Mesothelial cell of epicardium (in vitro differentiated cells): ENCODE measurements at places on chromosomes 7 and 10. TPM values are rescaled to one million over a fixed set of nuclear protein-coding genes. Genes with fewer than 3 reads are reported as not detected.

DNA sequence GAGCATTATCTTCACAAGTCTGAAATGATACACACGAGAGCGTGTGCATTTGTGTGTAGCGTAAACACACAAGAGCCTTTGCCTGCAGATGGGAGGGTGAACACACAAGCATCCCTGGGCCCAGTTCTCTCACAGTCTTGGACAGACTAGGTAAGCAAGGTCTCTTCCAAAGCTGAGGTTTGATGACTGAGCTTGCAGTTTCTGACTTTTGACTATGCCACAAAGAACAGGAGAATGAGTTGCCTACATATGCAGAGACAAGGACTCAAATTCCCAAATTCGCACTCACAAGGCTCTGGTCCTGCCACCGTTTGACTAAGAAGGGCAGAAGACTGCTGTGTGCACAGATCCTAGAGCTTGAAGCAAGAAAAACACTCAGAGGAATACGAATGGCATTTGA lies 55.8 kb downstream of the FAM53B start:
- no peak for DNase-seq
- H3K27ac ChIP-seq = no peak overlapping the region
- no peak overlapping the region for H3K4me3 ChIP-seq

The TAC1 gene
- 0.36 to 0.63 TPM in 2 of 3 replicates, not detected in the other for total RNA-seq

The FKBP9 gene
- 186 to 208 TPM (median 186 TPM) in 3 replicates for total RNA-seq

DNA sequence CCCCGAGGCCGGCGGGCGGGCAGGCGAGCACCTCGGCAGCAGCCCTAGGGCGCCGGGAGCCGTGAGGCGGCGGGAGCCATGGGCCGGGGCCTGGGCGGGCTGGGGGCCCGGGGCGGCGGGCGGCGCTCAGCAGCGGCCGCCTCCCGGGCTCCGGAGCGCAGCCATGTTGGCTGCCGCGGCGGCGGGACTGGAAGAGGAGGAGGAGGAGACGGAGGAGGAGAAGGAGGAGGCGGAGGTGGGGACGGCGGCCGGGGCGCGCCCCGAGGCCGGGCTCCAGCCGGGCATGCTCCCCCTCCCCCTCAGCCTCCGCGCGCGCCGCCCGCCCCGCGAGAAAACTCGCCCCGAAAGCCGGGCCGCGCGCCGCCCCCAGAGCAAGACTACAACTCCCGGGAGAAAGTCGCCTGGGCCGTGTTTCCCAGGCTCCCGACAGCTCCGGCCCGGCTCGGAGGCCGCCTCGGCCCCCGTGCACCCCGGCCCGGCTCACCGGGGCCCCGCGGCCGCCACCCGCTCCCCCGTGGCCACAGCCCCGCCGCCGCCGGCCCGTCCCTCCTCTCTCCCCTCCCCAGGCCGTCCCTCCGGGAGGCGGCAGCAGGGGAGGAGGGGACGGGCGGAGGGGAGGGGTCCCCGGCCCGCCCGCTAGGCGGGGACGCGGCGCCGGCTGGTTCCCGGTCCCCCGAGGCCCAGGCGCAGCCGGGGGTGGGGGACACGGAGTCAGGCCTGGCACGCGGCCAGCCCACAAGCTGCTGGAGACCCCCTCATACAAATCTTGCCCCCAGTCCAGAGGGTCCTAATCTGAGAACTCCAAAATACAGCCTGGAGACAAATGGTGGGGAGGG lies at the start of gene DLG5:
TSS of gene DLG5 (minus strand) at position 190 of the 836 bp plus-strand sequence. CDS start 235 bp downstream, outside the sequence.
- H3K36me3 ChIP-seq = no peaks in the 10 kb centered on the region
- H3K4me1 ChIP-seq = peaks cover 18% of the 10 kb centered on the region
- H3K4me3 ChIP-seq = peak within 1 kb of the TSS; percentile 81
- DNase-seq = peak; percentile 36
- no peaks in the 10 kb centered on the region for H3K27me3 ChIP-seq
- peak within 1 kb of the TSS; percentile 85 for H3K27ac ChIP-seq

The TUBAL3 gene
- 0.11 to 0.22 TPM in 2 of 3 replicates, not detected in the other for total RNA-seq

DNA sequence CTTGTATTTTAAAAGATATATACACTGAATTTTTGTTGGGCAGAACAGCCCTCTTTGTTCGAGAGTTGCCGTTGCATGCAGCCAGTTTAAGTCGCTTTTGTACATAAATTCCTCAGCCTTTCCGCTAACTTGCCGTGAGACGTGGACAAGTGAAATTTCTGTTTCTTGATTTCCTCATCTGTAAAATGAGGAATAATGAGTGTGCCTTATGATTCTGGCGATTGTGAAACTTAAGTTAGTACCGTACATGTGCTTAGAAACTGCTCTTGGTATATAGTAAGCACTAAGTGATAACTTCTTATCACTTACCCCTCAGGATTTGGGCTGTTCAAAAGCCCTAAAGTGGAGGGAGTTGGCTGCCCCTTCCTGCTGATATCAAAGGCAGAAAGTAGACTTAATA lies 1.4 kb downstream of the CCNJ start:
- H3K4me1 ChIP-seq = peaks cover 32% of the 10 kb centered on the region
- H3K4me3 ChIP-seq = peak overlapping the region; percentile 95
- H3K27ac ChIP-seq = peak overlapping the region; percentile 96
- H3K27me3 ChIP-seq = no peaks in the 10 kb centered on the region

The ANKRD61 gene
- 0.20 to 0.29 TPM in 2 of 3 replicates, not detected in the other for total RNA-seq

DNA sequence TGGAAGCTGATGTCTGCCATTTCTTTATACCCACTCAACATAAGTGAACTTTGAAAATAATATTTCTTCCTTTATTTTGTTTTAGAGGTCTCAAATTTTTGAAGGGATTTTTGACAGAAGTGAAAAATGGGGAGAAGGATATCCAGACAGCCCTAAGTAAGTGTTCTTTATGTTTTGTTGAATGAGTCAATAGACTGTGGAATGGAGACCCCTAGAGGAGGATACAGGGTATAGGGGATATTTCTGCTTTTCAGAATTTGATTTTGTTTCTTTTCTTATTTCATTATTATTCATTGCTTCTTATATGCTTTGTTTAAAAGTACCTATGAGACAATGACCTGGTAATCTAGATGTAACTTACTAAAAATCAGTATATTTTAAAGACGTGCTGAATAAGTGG lies 34.4 kb downstream of the PLEKHA8 start:
- no peaks in the 10 kb centered on the region for H3K27me3 ChIP-seq
- H3K36me3 ChIP-seq = peaks cover 27% of the 10 kb centered on the region
- H3K4me1 ChIP-seq = peaks cover 4% of the 10 kb centered on the region
- no peak overlapping the region for H3K27ac ChIP-seq
- no peak overlapping the region for H3K4me3 ChIP-seq

DNA sequence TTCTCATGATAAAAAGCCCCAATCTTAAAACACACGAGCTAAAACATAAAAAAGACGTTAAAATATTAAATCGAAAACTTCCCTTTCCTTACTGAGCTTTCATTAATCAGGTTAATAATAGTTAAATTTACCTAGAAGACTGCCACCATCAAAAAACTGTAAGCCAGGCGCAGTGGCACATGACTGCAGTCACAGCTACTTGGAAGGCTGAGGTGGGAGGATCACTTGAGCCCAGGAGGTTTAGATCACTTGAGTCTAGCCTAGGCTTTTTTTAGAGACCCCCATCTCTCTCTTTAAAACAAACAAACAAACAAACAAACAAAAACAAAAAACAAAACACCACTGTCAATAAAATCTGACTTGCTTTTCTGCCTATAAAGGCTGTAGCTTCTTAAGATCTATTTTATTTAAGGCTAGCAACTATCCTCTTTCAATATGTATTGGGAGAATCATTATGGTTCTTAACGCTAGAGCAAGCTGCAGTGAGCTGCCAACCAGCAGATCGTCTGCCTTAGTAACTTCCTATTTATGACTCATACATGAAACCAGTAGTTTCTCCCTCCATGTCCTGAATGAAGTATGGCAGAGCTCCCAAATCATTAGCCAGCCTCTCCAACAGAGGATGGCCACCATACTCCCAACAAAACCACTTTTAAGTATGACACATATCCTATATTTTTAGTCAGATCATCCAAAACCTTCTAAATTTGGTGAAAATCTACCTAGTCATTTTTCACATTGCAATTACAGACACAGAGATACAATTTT lies 163.7 kb downstream of the SRPK2 start:
- H3K4me1 ChIP-seq = peaks cover 17% of the 10 kb centered on the region
- H3K27me3 ChIP-seq = no peaks in the 10 kb centered on the region

The PSTK gene
- 7.7 to 9.1 TPM (median 8.2 TPM) in 3 replicates for total RNA-seq

- no peaks in the 10 kb centered on the region for H3K27me3 ChIP-seq
- H3K36me3 ChIP-seq = no peaks in the 10 kb centered on the region
- no peak overlapping the region for H3K4me3 ChIP-seq
Observed at GRCh38 chr10:32326119-32326518, 20.8 kb downstream of the EPC1 start.

- no peak for DNase-seq
- H3K36me3 ChIP-seq = no peaks in the 10 kb centered on the region
- no peak overlapping the region for H3K27ac ChIP-seq
- H3K27me3 ChIP-seq = peaks cover 21% of the 10 kb centered on the region
- no peaks in the 10 kb centered on the region for H3K4me1 ChIP-seq
Observed at GRCh38 chr10:18097524-18097923, 42.7 kb upstream of the CACNB2 start.

DNA sequence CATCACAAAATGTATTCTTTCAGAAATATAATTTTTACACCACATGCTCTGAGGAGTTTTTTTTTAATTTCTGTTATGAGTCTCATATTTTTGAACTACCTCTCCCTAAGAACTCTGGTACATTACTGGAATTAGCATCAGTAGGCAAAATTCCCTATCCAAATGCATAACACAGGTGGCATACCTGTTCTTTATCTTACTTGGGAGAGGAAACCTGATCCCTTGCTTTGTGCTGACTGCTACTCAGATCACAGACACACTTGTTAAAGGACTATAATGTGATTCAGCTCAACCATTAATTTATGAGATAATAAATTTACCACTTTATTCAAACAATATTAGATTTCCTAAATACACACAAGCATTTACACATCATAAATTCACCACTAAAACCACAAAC lies 617.2 kb downstream of the GRM8 start:
- no peak overlapping the region for H3K27ac ChIP-seq
- H3K4me3 ChIP-seq = no peak overlapping the region
- no peak for DNase-seq
- no peaks in the 10 kb centered on the region for H3K36me3 ChIP-seq
- H3K4me1 ChIP-seq = no peaks in the 10 kb centered on the region
- peaks cover 2% of the 10 kb centered on the region for H3K27me3 ChIP-seq

GRCh38 chr10:38070501-38070900 lies 23.6 kb upstream of the ZNF37A start:
- no peaks in the 10 kb centered on the region for H3K27me3 ChIP-seq
- peaks cover 3% of the 10 kb centered on the region for H3K36me3 ChIP-seq
- H3K27ac ChIP-seq = no peak overlapping the region
- no peak overlapping the region for H3K4me3 ChIP-seq
- no peaks in the 10 kb centered on the region for H3K4me1 ChIP-seq
- no peak for DNase-seq

The RNF32 gene
- total RNA-seq = 0.59 to 1.5 TPM (median 1.4 TPM) in 3 replicates

The SLC18A3 gene
- total RNA-seq = 0.18 to 0.34 TPM (median 0.18 TPM) in 3 replicates

DNA sequence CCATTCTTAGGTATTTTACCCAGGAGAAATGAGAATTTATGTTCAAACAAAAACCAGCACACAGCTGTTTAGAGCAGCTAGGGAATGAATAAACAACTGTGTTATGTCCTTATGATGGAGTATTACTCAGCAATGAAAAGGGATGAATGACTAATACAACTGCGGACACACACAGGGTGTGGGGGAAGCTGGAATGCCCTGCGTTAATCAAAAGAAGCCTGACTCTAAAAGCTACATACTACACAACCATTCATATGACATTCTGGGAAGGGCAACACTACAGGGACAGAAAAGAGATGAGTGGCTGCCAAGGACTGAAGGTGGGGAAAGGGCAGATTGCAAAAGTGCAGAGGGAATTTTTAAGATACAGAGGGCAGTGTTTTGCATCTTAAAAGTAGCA lies 64.0 kb downstream of the DLG5 start:
- peaks cover 37% of the 10 kb centered on the region for H3K4me1 ChIP-seq
- no peaks in the 10 kb centered on the region for H3K27me3 ChIP-seq
- H3K4me3 ChIP-seq = no peak overlapping the region
- H3K36me3 ChIP-seq = peaks cover 9% of the 10 kb centered on the region
- no peak overlapping the region for H3K27ac ChIP-seq
- DNase-seq = no peak

- no peak for DNase-seq
- H3K36me3 ChIP-seq = peaks cover 2% of the 10 kb centered on the region
- peaks cover 7% of the 10 kb centered on the region for H3K4me1 ChIP-seq
- H3K4me3 ChIP-seq = no peak overlapping the region
- H3K27ac ChIP-seq = no peak overlapping the region
- peaks cover 80% of the 10 kb centered on the region for H3K27me3 ChIP-seq
Observed at GRCh38 chr10:75367021-75367487, 34.5 kb downstream of the ZNF503 start.

DNA sequence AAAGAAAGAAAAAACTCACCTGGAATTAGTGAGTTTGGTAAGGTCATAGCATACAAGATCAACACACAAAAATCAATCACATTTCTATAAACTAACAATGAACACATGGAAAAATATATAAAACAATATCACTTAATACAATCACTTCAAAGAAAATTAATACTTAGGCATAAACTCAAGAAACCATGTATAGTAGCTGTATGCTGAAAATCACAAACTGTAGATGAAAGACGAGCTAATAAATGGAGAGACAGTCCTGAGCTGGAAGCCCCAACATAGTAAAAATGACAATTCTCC lies 113.8 kb upstream of the RHEB start:
- peaks cover 37% of the 10 kb centered on the region for H3K4me1 ChIP-seq
- H3K36me3 ChIP-seq = peaks cover 4% of the 10 kb centered on the region
- peak overlapping the region; percentile 89 for H3K27ac ChIP-seq
- no peak for DNase-seq
